ENCODE measurements at places on chromosomes 3 and 15.
A peak's percentile ranks its signal among the peaks of the same experiment; 100 is the strongest.

DNA sequence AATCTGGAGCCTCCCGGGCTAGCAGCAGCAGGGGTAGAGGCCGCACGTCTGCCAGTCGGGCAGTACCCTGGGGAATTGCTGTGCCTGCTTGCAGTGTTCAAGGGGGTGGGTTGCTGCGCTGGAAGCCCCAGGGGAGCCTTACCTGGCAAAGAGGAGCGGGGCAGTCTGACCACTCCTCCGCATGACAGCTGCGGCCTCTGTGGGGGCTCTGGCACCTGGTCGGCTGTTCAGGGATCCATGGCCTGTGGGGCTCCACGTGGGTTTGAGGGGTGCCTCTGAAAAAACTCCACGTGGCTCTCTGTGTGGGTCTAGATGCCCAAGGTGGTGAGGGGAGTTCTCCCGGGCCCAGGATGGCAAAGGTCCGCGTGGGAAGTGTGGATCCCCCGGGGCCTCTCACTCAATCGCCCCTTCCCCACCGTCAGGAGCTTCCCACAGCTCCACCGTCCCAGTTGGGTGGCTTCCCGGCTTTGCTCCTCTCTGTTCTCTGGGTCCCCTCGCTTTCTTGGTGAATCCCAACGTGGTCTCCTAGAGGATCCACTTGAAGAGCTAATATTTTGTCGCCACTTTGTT lies 184.5 kb downstream of the EFHB start:
- no peak for DNase-seq

GRCh38 chr3:44058022-44058867 lies 183.4 kb upstream of the TOPAZ1 start:
- DNase-seq: peak; percentile 15

DNA sequence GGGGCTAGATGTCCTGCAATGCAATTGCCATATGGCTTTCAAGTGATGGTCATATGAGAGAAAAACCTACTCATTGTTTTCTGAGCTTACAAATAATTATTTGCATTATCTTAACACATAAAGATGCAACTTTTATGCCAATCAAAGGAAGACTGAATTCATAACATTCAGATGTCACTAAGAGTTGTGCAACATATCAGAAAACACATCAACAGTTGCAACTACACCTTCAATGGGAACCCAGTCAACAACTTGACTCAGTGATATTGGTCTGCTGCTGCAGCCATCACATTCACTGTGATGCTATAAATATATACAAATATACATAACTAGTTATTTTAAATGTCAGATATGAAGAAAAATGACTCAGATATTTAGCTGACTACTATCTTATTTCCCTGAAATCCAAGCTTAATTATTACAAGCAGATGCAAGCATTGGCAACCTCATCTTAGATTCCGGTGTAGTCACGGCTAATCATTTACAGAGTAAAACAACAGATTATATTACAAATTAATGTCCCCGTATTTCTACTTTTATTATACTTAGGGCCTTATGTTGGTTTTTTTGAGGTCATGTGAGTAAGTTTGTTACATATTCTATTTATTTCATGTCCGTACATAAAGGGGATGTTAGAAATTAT lies 23.7 kb downstream of the CNTN3 start:
- no peak for DNase-seq

DNA sequence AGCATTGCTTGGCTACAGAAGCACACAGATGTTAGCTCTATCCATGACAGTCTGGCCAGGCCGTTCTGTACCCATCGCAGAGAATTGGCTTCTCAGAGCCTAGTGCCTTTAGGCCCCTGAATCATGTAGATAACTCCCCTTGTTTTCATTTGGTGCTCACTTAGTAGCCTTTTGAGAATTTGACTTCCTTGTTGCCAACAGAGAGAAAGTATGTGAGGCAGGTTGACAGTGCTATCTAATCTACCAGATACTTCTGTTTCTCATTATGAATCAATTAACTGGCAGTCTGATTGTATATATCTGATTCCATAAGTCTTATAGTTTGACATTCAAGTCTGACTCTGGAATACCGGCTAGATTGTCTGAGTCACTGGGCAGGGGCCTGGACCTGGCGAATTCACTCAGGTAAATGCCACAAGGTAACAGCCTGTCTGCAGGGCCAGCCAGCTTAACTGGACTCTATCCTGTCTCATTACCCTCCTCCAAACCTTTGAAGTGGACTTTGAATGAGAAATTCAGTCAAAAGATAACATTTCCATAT lies 160.2 kb downstream of the GHSR start:
- no peak for DNase-seq

GRCh38 chr15:78368651-78369050 lies 28.5 kb downstream of the CRABP1 start:
- DNase-seq: no peak
